ENCODE measurements at places on chromosomes 5 and 9.

- DNase-seq, result no peak
Measured at GRCh38 chr9:98974106-98974505, 30.4 kb downstream of the COL15A1 start.

- DNase-seq, result no peak
Measured at GRCh38 chr9:122572456-122572855, 10.7 kb downstream of the OR1L8 start.

DNA sequence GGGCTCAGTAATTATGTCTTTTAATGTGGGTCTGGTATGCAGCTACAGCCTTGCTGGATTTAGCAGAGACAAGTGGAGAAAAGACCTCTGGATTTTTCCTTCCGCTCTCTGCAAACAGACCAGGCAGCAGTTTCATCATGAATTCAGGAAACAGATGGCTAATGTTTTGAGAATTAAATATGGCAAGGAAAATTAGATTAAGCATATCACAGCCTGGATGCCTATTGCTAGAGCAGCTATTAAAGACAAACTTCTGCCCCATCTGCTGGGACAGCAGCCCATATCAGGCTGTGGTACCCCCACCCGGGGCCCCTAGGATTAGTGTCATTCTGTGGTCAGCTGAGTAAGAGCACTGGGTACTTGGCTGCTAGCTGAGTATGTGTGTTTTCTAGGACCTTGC is 6.2 kb downstream of the SKP2 start:
- no peak for DNase-seq

DNA sequence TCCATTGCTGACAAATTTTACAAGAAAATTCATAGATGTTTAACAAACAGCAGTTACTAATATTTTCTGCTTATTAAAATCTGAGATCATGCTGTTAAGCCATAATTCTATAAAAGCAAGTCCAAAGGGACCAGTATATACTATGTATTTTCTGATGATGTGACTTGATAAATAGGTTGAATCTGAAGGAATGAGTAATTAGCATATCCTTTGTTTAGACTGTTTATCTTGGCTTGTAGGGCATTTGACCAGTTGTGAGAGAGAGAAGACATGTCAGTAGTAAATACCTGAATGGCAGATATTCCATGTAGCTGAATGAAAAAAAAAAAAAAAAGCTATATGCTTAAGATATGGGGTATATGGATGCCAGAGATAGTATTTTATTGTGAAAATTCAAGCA is 14.6 kb downstream of the CPEB4 start:
- no peak for DNase-seq

- DNase-seq, result no peak
Measured at GRCh38 chr5:168307925-168308584, 16.6 kb downstream of the WWC1 start.
